ENCODE measurements at places on chromosomes 13 and 19.

- DNase-seq: no peak
These were observed at the start of gene CD79A for GRCh38 chr19:41876847-41877832. TSS of gene CD79A (plus strand) at chr19:41877279. CDS start at chr19:41877305, 26 bp downstream.

- peak; percentile 99 for DNase-seq
These were observed 44.3 kb downstream of the ZNF611 start for GRCh38 chr19:52690369-52691214.

DNA sequence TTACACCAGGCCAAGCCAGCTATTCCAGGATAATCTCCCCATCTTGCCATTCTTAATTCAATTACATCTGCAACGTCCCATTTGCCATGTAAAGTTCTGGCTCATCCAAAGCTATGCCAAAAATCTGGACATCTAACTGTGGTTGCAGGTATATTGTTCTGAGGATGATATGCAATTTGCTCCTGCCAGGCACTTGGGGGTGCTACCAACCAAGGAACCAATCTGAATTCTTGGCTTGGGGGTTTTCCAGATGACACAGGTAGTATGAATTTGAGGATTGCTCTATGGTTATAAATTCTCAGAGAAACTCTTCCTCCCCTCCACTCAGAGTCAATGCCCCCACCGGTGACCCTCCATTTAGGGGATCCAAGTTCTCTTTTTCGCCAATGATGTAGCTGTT lies 33.0 kb downstream of the CRYL1 start:
- DNase-seq: no peak

DNA sequence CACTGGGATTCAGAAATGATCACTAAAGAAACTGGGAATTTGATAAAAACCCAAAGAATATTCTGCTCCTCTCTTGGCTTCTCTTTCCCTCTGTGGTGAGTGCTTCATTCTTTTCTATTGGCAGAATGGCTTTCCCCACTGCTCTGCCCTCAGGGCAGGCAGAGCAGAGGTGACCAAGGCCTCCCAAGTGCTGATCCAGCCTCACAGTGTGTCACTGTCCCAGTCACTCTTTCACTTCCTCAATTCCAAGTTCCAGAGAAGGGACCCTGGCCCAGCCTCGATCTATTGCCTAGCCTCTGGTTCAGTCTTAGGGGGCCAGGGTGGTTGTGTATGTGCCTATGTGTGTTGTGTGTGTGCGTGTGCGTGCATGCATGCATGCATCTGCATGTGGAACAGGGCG lies 180.6 kb upstream of the TMTC4 start:
- DNase-seq: no peak

DNA sequence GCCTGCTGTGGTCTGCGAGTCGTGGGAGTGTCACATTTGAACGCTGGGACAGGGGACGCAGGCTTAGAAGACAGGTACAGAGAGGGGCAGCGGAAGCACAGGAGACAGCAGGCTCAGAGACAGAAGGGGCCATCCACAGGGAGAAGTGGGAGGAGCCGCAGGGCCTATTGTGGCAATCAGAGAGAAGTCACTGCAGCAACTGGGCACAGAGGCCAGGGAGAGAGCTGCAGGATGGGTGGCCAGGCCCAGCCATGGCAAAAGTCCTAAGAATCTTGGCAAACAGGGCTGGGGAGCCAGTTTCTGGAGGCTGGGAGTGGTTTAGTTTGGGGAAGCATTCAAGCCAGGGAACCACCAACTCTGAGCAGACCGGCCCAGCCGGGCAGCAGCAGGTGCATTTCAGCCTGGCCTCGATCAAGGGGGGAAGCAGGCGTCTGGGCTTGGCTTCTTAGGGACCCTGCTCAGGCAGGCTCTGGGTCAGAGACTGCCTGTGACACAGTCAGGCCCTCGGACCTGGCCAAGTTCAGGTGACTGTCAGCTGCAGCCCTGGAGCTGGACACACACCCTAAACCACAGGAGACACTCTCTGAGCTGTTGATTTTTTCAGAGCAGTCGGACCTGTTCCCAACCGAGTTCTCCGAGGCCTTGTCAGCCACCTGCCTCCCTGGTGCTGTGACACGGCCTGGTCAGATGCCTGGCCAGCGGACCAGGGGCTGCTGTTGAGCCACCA lies 11.8 kb downstream of the SH3GL1 start:
- no peak for DNase-seq

- no peak for DNase-seq
These were observed 422 bp upstream of the ZNF575 start for GRCh38 chr19:43532571-43532961.

- DNase-seq: no peak
These were observed 128.7 kb downstream of the TSHZ3 start for GRCh38 chr19:31220540-31220939.

- DNase-seq: no peak
These were observed 5.7 kb downstream of the SLC7A9 start for GRCh38 chr19:32863841-32864240.

DNA sequence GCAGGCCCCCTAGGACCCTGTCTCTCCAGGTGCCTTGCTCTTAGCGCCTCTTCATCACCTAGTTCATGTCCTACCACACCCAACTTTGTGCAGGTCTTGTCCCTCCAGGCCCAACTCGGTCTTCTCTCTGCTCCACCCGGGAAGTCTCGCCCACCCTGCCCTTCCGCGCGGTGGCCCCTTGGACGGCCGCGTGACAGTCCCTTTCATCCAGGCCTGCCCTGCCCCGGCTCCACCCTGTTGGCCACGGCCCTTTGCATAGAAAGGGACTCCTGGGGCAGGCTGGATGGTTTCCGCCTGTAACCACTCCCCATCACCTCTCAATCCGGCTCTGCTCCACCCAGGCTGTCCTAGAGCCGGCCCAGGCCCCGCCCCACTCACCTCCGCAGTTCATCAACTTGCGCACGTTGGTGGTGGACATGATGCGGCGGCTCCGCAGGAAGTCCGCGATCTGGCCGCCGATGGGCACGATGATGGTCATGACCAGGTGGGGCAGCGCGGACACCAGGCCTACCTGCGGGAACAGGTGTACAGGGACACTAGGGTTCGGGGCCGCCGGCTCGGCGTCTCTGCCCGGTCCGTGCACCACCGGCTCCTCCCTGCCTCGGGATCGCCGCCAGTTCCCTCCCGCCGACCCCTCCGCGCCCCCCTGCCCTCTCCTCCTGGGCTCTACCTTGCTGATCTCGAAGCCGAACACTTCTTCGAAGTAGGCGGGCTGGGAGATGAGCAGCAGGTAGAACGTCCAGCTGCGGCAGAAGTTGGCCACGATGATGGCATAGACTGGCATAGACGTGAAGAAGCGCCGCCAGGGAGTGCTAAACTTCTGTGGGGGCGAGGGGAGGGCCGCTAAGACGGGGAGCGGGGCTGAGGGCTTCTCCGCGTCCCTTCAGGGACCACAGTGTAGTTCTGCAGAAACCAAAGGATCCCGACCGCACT lies 7.2 kb downstream of the GFY start:
- no peak for DNase-seq

All from MG63 (cell line).